Fibroblast of skin of scalp (primary cell): ENCODE measurements at places on chromosomes 16 and 17.

- DNase-seq, result no peak
These were observed 314 bp upstream of the ITGA2B start for GRCh38 chr17:44389723-44390202.

- no peak for DNase-seq
These were observed 151.3 kb downstream of the ZFHX3 start for GRCh38 chr16:72896485-72897118.

GRCh38 chr17:28888832-28889231 lies 8.7 kb downstream of the FLOT2 start:
- no peak for DNase-seq

DNA sequence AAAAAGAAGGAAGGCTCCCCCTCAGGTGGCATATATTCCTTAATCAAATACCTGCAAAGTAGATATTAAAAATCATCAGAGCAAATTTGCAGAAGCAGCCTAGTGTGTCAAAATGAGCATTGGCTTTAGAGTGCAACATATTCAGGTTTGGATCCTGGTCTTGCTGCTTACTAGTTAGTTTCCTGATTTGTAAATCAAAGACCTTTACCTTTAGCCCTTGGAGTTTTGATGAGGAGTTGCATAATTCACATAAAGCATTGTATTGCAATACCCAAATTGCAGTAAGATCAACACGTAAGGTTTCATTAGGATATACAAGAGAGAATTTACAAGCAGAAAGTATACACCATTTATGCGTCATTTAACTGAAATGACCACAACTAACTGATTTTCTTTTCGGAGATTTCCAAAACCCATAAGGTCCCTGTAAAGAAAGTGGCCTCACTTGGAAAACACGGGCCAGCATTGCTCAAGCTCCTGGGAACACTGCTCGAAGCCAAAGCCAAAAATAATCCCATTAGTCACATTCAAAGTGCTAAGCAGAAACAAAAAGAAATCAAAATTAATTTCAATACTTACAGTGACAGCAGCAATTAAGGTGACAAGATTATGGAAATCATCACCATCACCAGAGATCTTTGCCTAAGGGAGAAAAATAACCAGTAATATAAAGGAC lies 415.9 kb upstream of the ERCC4 start:
- no peak for DNase-seq

GRCh38 chr16:60091529-60091928 lies 1357.4 kb upstream of the GOT2 start:
- no peak for DNase-seq

GRCh38 chr17:31859487-31860008 lies 504 bp upstream of the COPRS start:
- no peak for DNase-seq

DNA sequence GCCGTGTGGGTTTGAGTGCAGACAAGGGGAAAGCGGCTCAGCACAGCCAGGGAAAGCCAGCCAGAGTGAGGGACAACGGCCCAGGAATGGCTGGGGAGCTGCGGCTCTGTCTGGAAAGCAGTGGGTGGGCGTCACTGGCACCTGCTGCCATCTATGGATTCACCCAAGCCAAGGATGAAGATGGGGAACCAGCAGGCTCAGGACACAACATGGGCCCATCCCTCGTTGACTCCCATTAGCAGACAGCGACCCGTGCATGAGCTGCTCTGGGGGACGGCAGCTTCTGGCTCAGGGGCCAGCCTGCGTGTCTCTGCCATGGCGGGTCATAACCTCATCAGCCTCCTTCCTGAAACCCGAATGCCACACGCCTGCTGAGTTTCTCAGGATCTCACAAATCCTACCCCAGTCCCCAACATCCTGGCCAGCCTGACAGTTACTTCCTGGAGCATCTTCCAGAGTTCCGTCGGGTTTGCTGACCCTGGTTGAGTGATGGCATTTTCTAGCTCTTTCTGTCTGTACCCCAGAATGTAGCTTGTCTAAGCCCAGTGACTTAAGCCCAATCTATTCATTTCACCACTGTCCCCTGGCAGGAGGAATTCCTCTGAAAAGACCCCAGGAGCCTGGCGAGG lies 50.7 kb downstream of the SLC7A5 start:
- DNase-seq, result no peak

DNA sequence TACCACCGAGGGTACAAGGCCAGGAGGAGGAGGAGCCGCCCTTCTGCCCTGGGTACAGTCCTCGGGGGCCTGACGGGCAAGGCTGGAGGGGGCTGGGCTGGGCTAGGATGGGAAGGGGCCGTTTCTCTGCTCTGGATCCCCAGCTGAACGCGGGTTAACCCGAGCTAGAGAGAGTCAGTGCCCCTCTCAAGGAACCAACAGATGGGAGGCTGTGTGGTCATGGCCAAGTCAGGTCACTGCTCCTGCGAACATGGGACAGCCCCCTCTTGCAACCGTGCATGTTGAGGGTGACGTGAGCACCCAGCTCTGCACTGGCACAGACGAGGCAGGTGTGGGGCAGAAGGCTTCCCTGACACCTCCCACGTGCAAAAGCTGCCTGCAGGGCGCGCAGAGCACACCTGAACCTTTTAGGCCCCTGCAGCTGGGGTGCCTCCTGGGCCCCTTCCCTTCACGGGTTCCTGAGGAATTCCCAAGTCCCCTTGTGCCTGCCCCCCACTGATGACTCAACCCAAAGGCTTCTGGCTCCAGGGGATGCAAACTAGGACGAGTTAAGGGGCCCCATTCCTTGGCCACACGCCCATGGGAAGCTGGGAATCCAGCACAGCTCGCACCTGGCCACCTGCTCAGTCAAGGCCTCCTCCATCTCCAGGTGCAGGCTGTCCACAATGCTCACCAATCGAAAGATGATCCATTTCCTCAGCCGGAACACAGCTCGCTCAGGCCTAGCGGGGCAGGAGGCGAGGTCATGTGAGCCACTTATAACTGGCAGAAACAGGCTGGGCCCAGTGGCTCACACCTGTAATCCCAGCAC lies 6.3 kb downstream of the MYBBP1A start:
- no peak for DNase-seq

DNA sequence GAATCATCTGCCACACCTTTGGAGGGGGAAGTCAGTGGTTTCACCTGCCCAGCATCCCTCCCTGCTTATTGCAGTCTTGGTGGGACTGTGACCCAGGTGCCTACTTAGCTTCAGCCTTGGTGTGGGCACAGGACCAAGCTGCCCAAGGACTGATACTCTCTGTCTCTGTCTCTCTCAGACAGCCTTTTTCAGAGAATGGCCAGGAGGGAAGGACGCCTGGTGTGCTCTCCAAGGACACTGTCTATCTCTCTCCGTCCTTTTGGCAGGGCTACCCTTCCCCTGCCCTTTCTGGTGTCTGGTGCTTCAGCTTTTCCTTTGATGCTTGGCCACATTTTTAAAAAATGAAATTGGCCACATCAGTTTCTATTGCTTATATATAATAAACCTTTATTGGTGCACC lies 19.6 kb downstream of the PIK3R6 start:
- DNase-seq, result no peak

DNA sequence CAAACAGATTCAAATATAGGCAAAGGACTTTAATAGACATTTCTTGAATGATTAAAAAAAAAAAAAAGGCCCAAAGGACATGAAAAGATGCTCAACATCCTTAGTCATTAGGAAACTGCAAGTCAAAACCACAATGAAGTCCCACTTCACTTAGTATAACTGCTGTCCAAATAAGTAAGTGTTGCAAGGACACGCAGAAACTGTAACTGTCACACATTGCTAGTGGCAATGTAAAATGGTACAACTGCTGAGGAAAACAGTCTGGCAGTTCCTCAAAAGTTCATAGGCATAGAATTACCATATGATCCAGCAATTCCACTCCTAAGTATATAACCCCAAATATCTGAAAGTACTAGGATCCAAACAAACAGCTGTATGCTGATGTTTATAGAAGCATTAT lies 112.7 kb downstream of the BRIP1 start:
- DNase-seq, result peak; percentile 18

GRCh38 chr16:50862818-50863643 lies 121.1 kb downstream of the CYLD start:
- DNase-seq, result no peak

DNA sequence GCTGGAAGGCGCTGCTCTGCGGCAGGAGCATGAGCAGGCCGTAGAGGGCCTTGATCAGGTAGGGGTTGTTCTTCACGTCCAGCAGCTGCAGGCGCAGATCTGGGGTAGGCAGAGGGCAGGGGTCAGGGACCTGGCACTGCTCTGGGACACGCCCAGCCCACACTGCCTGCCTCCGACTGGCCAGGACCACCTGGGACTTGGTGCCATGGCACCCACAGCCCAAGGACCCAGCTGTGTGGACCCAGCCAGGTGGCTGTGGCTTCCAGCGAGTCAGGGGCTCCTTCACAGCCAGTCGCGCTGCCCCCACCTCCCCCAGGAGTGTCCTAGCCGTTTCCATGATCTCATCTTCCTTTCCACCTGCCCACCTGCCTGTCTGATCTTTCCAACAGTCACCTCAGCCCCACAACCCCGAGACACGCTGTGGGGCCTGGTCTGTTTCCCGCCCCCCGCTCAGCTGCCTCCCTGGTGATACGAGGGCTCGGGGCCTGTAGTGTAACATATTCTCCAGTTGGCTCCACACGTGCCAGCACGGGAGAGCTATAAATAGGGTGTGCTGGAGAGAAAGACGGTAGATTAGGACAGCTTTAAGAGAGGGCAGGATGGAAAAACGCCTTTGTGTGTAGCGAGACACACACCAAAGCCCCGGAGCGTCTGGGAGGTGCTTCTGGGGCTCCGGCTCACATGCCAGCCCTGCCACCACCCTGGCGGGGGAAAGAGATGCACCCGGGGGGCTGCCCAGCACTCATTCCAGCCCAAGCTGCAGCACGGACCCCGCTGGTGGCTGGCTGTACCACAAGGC lies 7.2 kb upstream of the MTSS2 start:
- peak; percentile 72 for DNase-seq

DNA sequence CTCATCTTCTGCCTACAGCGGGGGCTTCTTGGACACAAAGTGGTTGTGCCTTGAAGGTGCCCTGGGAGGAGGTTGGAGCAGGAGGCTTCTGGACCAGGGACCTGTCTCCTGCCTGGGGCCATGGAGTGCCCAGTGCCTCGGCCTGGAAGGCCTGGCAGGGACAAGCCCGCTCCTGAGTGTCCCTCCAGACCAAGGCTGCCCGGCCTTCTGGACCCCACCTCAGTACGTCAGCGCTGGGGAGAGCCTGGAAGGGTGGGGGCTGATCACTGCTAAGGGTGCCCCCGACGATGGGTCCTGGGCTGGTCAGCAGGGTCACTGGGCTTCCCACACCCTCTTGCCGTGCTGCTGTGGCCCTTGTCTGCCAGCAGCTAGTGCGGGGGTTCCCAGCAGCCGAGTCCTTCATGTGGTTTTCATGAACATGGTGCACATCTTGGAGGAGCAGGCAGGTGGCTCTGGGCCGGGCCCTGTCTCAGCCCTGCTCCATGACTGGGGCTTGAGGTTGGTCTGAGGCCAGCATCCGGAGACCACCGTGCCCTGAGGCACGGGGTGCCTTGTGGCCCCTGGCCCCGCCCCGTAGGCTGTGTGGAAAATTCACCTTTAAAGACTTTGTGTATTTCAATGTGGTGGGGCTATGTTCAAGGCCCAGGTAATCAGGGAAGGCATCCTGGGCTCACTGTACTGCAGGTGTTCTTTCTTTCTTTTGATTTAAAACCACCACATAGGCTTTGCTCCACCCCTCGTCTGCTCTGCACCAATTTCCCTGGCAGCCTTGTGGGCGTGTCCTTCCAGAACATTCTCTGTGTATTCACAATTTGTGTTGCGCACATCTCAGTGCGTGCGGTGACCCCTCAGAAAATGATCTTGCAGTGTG lies 22.4 kb downstream of the MGRN1 start:
- no peak for DNase-seq

- DNase-seq, result peak; percentile 51
These were observed 163.9 kb downstream of the ZFHX3 start for GRCh38 chr16:72884037-72884436.

DNA sequence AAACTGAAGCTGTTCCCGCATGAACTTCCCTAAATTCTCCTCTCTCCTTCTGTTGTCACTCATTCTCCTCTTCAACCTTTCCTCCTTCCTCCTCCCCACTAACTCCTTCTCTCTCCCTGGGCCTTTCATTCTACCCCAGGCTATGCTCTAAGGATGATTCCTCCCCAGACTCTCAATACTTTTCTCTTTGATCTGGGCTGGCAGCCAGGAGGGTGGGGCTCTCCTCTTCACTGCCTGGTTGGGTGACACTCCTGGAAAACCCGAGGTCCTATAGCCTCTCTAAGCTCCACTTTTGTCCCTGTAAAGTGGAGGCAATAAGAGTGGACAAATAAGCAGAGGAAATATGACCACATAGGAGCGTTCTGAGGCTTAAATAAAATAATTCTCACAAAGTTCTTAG lies 46.2 kb downstream of the HSD17B2 start:
- DNase-seq, result no peak

- no peak for DNase-seq
These were observed 210.1 kb upstream of the HS3ST4 start for GRCh38 chr16:25481636-25482035.

- peak; percentile 47 for DNase-seq
These were observed 262.0 kb downstream of the ZFHX3 start for GRCh38 chr16:72785886-72786285.
